ENCODE measurements at places on chromosomes 2 and 18.
A peak's percentile ranks its signal among the peaks of the same experiment; 100 is the strongest.

GRCh38 chr2:20568501-20569463 lies 82.1 kb downstream of the HS1BP3 start:
- no peak for DNase-seq

- DNase-seq = no peak
Measured at GRCh38 chr2:195531754-195532153, 125.3 kb upstream of the SLC39A10 start.

- no peak for DNase-seq
Measured at GRCh38 chr2:69955029-69955428, 6.4 kb downstream of the ASPRV1 start.

GRCh38 chr2:194060269-194060668 lies 1596.8 kb upstream of the SLC39A10 start:
- peak; percentile 2 for DNase-seq

DNA sequence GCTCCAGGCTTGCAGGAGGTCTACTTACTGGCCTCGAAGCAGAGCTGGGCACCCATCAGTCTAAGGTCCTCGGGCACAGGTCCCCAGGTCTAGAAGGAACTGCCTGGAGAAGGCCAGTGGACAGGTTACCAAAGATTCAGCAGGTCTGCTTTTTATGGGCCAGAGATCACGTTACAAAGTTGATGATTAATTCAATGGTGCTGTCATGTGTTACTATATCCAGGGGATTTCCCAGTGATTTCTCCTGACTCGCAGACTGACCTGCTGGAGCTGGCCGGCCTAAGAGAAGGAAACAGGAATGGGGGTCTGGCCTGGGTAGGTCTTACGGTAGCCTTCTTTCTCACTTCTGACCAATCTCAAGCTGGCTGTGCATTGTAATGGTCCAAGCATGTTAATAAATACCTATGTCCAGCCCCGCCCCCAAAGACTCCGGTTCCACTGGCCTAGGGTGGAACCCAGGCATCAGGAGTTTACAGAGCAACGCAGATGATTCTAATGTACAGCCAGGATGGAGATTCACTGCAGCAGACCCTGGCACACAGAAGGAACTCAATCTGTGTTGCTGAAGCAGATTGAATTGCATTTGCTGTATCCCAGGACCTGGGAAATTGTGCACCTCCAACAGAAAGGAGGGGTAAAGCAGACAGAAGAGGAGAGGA lies at the start of gene NEURL3:
NEURL3 (minus strand) TSS at position 127 of the 659 bp plus-strand sequence; CDS start at position 56, 71 bp downstream.
- no peak for DNase-seq
